ENCODE measurements at places on chromosomes 3 and 15. TPM values are rescaled to one million over a fixed set of nuclear protein-coding genes. Genes with fewer than 3 reads are reported as not detected.
A peak's percentile ranks its signal among the peaks of the same experiment; 100 is the strongest.

GRCh38 chr3:54518011-54518675, 395.8 kb downstream of the CACNA2D3 start:
- H3K4me1 ChIP-seq, result no peaks in the 10 kb centered on the region
- H3K4me3 ChIP-seq, result no peak overlapping the region
- H3K36me3 ChIP-seq, result no peaks in the 10 kb centered on the region
- H3K27me3 ChIP-seq, result no peaks in the 10 kb centered on the region
- no peak for DNase-seq

CX3CR1 gene
- under 0.01 TPM for total RNA-seq

GLDN gene
- 0.59 TPM for total RNA-seq

DNA sequence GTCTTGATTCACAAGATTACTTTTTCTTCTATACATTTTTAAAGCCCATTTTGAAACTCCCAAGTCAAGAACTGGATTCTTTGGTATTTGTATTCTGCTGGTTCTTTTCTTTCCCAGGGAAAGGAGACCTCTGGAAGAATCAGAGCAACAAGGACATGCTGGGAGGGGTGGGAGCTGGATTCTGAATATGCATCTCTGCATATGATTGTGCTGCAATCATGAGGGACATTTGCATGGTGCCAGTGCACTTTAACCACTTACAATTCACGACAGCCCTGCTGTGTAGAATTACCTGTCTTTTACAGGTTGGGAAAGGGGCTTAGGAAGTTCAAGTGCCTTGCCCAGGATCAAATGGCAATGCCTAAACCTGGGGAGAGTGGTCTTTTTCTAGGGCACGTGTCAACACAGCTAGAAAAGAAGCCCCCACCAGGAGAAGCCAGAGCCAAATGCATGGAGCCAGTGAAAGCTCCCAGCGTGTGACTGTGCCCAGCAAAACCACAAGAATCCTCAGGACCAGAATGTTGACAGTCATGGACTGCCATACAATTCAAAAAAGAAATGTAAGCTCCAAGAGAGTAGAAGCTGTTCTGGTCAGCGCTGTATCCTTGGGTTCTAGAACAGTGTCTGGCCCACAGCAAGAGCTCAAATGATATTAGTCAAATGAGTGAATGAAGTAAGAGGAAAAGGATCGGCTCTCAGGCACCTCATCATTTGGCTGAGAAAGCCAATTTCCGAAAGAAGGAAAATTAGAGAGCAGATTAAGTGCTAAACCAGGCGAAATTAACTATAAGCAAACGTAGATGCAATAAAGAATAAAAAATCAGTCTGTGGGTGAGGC, 84.5 kb upstream of the MEF2A start:
- H3K27ac ChIP-seq, result no peak overlapping the region
- H3K4me3 ChIP-seq, result no peak overlapping the region
- H3K36me3 ChIP-seq, result no peaks in the 10 kb centered on the region
- no peaks in the 10 kb centered on the region for H3K27me3 ChIP-seq
- DNase-seq, result peak; percentile 47

DNA sequence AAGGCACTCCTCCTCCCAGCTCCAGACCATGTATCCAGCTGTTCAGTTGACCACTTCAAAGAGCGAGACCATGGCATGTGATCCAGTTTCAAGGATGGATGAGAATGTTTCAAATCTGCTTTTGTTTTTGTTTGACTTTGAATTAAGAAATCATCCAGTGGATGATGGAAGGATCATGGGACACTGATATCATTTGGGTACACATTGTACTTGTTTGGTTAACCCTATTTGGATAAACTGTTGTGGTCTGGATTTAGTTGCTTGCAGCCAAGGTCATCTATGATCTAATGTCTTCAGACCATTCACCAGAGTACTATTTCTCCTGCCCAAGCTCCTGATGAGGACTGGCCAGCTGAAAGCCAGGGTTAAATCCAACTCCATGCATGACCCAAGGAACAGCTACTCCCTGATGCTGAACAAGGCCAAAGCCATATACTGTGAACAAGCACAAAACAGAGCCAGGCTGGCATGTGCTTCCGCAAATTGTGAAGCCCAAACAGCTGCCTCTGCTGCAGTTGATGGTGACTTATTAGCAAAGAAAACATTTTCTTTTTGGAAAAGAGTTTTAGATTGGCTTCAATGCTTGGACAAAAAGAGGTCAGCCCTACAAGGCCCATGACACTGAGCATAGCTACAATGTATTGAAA, 5.2 kb upstream of the ADAMTS17 start:
- H3K4me3 ChIP-seq, result no peak overlapping the region
- peaks cover 8% of the 10 kb centered on the region for H3K4me1 ChIP-seq
- DNase-seq, result no peak
- H3K27ac ChIP-seq, result no peak overlapping the region

C3orf85 gene
- not detected for total RNA-seq

- H3K27me3 ChIP-seq, result no peaks in the 10 kb centered on the region
- H3K4me1 ChIP-seq, result no peaks in the 10 kb centered on the region
- no peak for DNase-seq
These were observed 692.8 kb downstream of the AGBL1 start for GRCh38 chr15:86772369-86773059.

All from osteoblast (primary cell).